ENCODE measurements at places on chromosomes 11 and 22. TPM values are rescaled to one million over a fixed set of nuclear protein-coding genes. Genes with fewer than 3 reads are reported as not detected.

DNA sequence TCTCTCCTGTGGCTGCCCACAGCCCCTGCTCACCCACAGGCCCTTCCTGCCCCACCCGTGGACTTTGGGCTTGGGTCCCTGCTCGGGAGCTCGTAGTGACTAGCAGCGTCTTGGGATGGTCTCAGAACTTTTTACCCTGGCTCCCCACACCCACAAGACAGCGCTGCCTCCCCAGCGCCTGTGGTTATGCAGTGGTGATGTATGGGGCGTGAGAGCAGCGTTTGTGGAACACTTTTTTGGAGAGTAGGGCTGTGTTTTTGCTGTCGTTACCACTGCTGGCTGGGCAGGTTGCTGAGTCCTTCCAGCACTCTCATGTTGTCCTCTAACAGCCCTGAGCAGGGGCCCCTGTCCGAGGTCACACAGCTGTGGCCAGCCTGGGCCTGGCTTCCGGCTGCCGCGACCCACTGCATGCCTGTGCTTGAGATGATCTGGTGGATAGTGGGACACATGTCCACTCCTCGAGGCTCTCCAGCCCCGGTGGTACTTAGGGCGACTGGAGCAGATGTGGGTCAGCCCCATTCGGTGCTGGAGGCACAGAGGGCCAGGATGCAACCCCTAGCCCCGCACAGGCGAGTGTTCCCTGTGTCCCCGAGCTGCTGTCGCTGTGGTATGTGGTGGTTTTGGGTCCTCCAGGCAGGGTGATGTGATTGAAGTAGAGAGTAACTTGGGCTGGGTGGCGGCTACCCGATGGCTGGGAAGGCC, 7.1 kb upstream of the GRAMD4 start:
- DNase-seq: no peak

GRCh38 chr22:30268331-30268730, 1.7 kb upstream of the OSM start:
- DNase-seq: no peak

- no peak for DNase-seq
These were observed 256.4 kb downstream of the NTM start for GRCh38 chr11:131626788-131627187.

DNA sequence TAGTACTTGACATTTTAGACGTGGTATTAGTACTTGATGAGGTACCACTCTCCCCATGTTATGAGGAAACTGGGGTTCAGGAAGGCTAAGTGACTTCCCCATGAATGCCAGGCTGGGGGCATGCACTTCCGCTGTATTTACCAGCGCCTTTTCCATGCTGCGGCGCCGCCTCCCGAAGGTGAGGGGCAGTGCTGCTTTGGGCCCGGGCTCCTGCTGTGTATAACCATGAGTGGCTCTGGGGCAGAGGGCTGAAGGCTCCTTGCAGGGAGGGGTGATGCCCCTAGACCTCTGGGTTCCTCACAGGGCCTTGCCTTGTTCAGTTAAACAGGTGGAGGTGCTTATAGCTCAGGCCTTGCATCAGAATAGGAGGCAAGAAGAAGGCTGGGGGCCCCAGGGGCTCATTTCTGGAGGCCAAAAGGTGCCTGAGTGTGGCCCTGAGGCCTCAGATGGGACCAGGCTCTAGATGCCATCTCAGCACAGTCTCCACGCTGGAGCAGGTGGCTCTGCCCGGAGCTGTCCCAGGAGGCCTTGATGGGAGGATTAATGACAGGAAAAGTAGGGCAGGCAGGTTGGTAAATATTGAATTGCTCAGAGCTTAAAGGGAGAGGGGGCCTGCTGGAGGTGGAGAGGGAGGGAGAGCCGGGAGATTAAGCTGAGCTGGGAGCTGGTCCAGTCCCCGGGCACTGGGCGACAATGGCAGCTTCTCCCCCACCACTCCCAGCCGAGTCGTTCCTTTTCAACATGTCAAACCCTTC, 129.6 kb downstream of the CEP164 start:
- DNase-seq: no peak

- no peak for DNase-seq
These were observed 224.8 kb upstream of the RAG2 start for GRCh38 chr11:36822829-36823228.

DNA sequence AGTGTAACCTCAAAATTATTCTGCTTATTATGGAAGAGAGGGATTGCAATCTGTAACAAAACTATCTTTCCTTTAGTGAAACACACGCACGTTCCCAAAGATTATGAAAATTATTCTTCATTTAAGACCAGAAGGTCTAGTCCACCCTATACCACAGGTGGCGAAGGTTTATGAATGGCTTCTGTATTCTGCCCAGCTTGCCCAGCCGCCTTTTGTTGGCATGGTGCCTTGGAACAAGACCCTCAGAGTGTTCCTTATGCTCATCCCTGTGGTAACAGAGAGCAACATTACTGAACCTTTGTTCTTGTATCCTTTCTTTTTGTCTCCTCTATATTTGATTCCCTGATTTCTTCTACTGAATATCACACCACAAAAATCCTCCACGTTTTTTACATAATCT, 116.4 kb downstream of the FAR1 start:
- no peak for DNase-seq

GRCh38 chr22:47121791-47122190, 359.3 kb downstream of the TBC1D22A start:
- DNase-seq: no peak

- DNase-seq: no peak
These were observed 104.1 kb downstream of the EHF start for GRCh38 chr11:34724973-34725372.

DNA sequence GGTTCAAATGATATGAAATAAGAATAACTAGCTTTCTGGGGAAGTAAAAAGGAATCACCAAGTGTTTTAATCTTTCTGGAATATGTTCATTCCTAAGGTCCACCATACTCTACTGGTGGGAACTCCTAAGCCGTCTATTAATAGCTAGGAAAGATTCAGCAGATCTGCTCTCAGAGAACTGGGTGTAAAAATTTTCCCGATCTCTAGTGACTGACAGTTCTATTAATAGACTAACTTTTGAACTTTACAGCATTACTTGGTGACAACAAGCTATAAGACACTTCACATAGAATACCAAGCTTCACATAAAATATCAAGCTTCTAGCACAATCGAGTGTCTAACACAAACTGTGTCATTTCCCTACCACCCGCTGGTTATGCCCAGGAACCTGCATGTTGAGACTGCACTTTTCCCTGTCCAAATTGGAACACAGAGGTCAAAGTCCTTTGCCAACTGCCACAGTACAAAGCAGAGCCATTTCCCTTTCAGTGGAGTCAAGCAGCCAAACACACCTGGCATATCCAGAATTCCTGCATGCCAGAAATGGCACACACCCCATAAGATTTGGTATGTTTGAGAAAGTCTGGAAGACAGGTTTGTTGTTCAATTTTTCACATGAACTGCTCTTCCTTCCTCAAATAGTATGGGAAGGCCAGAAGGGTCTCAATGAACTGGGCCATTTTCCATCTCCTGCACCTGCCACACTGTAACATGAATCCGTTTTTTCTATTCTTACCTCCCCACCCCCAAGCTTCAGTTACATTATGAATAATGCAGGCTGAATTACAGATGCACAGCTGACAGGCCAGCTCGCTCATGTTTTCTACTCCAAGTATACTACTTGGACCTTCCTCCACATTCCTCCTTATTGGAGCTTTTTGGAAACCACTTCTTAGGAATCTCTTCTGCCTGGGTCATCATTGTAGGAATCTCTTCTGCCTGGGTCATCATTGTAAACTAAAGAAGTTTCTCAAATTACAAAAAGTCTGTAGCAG, 3.7 kb downstream of the OSBP start:
- no peak for DNase-seq

Gene SCO2
- total RNA-seq: 0.78 TPM

Gene GLYAT
- 0.31 TPM for total RNA-seq

Gene SMPD1
- total RNA-seq: 8.1 TPM

Gene CLNS1A
- total RNA-seq: 177 TPM

Gene CALCA
- total RNA-seq: not detected

Gene RFPL3
- not detected for total RNA-seq

Gene FOLR1
- not detected for total RNA-seq

Gene POU2AF3
- total RNA-seq: 0.47 TPM

Measured in occipital lobe (tissue), 3 donors.